Cortex of kidney (tissue), 1 donor: ENCODE measurements at places on chromosomes 12 and 14.

DNA sequence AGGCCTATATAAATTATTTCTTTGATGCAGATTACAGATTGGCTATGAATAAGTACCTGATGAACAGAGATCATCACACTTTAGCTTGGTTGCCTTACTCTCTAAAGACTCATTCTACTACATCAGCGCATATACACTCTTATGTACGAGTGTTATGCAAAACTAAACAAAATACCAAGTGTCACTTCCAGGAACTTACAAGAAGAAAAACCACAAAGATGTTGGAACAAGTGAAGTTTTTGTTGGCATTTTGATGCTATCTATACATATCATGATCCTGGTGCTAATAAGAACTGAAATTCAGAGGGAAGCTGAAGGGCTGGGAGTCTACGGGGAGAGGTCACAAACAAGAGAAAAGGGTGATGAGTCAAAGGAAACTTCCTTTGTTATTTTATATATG, 47.9 kb upstream of the CERS5 start:
- no peak for DNase-seq

DNA sequence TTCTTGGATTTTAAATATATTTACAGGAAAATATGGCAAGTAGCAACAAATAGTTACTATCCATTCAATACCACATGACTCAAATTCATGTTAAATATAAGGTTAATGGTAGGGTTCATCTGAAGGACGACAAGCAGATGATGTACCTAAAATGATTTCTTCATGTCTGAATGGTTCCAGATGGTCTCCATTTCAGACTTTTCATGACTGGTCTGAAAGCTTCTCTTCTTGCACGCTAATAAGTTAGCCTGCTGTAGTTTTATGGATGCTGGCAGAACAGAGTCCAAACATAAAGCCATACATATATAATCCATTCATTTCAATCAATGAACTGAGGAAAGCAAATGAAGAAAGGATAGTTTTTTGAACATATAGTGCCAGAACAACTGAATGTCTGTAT, 257.0 kb upstream of the MGAT4C start:
- DNase-seq: no peak

GRCh38 chr14:89669193-89669592, 252.2 kb upstream of the FOXN3 start:
- DNase-seq: no peak

DNA sequence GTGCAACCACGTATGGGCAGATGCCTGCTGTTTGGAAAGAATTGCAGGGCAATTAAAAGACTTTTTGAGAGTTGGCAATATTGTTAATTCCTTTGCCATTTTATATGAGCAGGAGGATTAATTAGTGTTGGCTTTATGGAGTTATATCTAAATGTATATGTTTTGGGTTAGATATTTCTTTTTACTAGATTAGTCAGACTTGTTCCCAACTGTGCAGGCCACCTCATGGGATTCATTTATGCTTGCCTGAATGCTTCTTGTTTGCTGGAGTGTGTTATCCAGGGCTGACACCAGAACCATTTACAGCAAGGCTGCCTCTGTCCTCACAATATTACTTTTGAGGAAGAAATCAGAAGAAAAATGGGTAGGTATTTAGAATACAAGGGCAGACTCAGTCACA, 192.5 kb downstream of the KTN1 start:
- no peak for DNase-seq

- no peak for DNase-seq
Measured at GRCh38 chr14:104048758-104049507, 36.6 kb upstream of the ASPG start.

DNA sequence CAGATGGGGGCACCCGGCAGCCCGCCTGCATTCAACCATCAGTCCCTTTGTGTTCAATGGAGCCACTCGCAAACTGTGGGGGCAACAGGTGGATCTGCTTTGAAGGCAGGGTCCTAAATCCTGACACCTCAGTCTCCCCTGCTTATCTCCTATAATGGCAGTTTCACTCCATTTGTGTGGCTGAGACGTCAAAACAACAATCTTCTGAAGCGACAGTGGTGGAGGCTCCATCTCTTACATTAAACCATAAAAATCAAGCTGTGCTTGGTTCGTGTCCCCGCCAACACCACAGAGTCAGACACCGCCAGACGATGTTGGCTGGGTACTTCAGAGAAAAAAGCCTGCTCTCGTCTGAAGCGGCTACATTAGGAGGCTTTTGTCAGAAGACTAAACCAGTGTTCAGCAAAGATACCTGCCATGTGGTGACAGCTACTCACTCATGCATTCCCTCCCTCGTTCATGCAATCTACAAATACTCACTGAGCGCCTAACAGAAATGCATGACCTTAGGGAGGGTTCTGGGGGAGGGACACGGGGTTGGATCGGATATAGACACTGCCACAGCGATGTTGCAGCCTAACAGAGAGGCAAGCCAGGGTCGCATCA, 253.9 kb downstream of the FOXN3 start:
- no peak for DNase-seq

GRCh38 chr12:120917748-120918147, 13.6 kb upstream of the SPPL3 start:
- no peak for DNase-seq

DNA sequence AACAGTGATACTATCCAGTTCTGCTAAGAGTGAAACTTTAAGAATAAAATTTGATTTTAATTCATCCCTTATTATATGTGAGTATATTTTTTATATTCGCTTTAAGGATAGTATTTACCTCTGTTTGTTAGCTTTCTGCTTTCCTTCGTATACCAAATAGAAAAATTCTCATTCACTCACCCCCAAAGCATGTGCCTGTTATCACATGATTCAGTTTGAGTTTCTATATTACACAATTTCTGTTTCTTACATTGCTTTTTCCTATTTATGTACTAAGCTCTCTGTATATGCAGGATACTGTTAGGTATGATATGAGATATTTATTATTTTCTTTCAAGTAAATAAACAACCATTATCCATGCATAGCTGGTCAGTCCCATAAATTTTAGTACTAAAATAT, 275.2 kb downstream of the FBXL14 start:
- DNase-seq: no peak

GRCh38 chr14:61566537-61567225, 128.6 kb upstream of the HIF1A start:
- DNase-seq: no peak

GRCh38 chr12:94767956-94768355, 117.6 kb upstream of the TMCC3 start:
- no peak for DNase-seq

DNA sequence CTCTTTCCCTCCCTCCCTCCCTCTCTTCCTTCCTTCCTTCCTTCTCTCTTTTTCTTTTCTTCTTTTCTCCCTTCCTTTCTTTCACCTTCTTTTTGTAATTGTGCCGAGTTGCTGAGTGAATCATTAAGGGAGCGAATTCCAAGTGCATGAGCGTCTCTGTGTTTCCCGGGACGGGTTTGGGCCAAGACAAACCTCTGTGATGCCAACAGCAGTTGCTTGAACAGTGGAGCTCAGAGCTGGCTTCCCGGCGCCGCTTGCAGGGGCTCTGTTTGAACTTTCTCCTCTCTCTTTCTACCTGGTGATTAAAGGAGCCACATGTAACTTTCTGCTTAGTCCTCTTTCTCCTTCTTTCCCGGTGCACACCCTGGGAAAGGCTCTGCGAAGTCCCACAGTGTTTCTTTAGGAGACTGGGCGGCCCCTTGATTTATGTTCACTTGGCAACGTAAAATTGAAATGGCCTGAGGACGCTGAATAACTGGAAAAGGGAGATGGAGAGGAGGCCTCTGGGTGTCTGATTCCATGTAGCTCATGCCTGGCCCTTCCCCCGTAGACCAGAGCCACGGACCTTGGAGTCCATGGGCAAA, 33.7 kb upstream of the MAP1LC3B2 start:
- no peak for DNase-seq

DNA sequence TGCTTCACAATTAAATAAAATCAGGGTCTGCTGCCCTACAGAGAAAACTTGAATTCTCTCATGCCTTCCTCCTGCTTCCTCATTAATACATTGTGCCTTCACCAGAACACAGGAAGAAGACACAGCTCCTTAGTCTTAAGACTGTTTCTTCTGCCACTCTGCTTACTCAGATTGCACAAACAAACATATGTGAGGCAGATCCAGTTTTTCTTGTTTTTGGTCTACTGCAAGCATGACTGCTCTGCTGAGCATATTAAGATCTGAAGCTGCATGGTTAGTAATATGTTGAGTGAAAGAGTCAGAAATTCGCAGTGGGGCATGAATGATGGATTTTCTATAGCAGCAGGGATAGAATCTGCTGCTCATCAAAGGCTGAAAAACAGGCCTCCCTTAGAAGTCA, 321.1 kb upstream of the STXBP6 start:
- DNase-seq: no peak

DNA sequence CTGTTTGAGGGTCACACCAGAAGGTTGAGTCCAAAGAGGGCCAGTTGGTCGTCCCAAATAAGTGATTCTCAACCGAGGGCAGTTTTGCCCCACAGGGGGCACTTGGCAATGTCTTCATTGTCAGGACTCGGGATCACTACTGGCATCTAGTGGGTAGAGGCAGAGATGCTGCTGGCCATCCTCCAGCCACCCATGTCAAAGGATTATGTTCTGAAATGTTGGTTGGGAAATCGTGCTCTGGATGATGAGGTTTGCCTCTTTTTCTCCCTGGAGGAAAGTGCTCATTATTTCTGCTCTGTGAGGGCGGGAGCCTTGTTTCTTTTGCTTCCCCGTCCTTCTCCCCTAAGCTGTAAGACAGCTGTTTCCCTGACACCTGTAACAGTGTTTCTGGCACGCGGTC, 3.6 kb downstream of the ZNF839 start:
- no peak for DNase-seq

- no peak for DNase-seq
Measured at GRCh38 chr14:61568572-61569011, 126.7 kb upstream of the HIF1A start.

DNA sequence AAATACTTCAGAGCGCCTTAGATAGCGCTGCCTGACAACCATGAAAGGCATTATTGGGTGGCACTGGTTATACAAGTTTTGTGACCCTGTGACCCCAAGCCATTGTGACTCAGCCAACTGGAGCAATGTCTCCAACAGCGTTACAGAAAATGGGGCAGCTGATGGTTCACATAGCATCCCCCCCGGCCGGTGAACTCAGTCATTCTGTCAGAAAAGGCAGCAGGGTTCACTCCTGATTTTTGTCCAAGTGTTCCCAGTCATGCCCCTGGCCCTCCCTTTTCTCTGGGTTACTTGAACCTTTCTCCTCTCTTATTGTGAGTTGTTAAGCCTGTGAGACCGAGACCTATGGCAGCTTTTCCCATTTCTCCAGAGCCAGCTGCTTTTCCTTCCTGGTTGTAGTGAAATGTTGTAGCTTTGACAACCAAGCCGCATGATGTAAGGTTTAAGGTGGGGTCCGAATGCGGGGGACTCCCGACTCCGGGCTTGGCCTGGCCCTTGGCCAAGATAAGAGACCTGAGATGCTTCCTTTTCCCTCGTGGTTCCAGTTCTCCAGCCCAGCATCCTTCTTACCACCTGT, 22.0 kb downstream of the CD9 start:
- no peak for DNase-seq

GRCh38 chr14:76090616-76091391, 60.9 kb upstream of the GPATCH2L start:
- DNase-seq: no peak

DNA sequence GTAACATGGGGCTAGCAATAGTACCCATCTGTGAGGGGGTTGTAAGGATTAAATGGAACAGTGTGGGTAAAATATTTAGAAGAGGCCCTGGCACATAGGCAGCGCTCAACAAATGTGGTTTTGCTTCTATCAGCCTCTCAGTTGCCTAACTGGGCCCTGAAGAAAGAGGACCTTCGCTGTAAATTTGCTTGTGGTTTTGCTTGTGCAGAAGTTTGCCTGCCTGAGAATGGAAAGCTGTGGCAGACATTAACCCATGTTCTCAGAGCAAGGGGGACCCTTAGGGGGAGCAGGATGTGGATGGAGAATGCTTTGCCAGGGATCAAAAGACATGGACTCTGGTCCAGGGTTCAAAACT, 160.1 kb downstream of the BRMS1L start:
- no peak for DNase-seq

- no peak for DNase-seq
Measured at GRCh38 chr12:107320929-107321631, 227.7 kb upstream of the CRY1 start.

DNA sequence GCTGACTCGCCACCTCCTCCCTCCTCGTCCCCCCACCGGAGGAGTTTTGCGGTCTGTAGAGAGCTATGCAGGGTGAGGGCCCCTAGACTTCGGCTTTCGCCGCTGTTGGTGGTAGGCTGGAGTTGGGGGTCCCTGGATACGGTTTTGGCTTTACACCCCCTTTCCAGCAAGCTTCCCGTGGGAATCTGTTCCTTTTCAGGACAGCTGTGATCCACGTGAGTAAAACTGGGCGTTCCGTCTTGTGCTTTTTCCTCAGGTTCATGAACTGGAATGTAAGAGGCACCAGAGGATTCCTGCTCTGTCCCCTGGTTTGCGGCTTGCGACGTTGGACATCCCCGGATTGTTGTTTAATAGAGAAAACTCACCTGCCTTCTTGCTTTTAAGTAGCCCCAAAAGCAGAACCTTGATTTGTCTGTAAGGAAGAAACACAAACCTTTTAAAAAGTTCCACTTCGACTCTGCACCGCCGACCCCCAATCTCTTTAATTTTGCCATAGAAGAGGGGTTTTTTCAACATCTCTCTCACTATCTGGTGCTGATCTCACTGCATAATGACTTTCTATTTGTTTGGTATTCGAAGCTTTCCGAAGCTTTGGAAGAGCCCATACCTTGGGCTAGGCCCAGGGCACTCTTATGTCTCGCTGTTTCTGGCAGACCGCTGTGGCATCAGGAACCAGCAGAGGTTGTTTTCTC, 490 bp downstream of the PRORP start:
- DNase-seq: no peak

DNA sequence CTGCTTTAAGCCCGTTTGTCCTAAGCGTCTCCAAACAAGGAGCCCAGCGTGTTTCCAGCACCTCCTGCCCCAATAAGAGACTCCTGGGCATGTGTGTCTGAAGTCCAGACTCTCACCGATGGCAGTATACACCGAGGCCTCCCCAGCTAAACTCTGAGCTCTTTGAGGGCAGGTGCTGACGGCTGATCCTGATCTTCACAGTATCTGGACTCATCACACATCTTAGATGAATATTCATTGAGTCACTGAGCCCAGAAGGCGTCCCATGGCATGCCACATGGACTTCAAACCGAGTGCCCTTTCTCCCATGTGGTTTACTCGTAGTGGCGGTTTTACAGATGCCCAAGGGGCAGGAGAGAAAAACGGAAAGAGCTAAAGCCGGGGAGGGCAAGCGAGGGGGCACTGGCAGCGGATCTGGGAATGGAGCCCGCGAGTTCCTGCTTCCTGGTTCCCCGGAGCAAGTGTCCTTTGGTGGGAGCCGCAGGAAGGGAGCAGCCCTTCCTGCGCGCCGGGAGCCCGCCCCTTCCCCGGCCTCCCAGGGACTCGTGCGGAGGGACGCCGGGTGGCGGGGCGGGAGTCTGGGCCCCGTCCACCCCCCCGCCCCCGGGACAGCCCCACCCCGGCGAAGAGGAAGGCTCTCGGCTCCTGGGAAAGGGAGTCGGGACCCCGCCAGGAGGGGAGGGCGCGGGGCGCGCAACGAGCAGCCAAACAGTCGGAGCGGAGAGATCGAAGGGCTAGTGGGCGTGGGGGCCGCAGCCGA, 585 bp upstream of the TEAD4 start:
- no peak for DNase-seq
